ENCODE measurements at places on chromosomes 7 and 10. TPM values are rescaled to one million over a fixed set of nuclear protein-coding genes. Genes with fewer than 3 reads are reported as not detected.

DNA sequence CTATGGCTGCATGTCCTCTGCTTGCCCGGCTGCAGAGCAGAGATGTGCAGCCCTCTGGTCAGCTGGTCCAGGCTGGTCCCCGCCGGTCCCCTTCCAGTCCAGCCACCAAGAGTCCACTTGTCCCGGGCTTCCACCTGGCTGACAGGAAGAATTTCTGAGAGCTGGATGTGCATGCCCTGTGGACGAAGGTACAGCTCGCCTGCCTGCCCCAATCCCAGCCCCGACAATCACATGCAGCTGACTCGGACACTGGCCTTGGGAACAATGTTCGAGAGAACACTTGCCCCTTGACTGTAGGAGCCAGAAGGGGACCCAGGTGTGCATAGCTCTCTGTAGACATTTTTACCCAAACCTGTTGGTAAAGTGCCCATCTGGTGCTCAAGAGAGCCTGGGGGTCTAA lies 11.8 kb downstream of the AVPI1 start:
- ATAC-seq = no peak

- ATAC-seq = no peak
These were observed 33.4 kb upstream of the WASL start for GRCh38 chr7:123782071-123782798.

Gene KCNH2
- 0.20 TPM for total RNA-seq

Gene CCDC186
- 19.7 TPM for total RNA-seq

Gene NMT2
- 5.8 TPM for total RNA-seq

DNA sequence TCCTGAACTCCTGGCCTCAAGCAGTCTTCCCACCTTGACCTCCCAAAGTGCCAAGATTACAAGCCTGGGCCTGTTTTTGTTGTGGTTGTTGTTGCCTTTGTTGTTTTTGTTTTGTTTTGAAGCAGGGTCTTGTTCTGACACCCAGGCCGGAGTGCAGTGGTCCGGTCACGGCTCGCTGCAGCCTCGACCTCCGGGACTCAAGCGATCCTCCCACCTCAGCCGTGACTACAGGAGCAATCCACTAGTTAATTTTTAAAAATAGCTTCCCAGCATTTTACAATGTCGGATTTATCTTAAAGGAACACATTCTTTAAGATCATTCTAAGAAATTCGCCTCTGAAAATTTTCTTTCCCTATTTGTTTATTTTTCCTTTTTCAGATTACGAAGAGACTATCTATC lies 27.7 kb upstream of the AP5Z1 start:
- ATAC-seq = no peak

DNA sequence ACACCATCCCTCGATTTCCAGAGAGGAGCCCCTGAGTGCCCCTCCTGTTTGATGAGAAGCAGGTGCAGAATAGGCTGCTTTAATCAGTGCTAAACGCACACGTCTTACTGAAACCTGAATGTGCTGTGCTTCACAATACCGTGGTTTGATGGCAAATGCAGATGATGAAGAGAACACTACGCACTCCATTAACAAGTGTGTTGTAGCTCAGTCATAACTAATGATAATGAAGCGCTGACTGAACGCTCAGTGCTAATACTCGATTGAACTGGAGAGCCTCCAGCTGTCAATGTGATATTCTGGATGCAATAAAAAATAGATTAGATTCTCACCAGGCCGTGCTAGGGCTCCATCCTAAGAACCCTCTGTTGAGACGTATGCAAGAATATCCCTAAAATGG lies 279.7 kb upstream of the PLPP4 start:
- no peak for ATAC-seq

DNA sequence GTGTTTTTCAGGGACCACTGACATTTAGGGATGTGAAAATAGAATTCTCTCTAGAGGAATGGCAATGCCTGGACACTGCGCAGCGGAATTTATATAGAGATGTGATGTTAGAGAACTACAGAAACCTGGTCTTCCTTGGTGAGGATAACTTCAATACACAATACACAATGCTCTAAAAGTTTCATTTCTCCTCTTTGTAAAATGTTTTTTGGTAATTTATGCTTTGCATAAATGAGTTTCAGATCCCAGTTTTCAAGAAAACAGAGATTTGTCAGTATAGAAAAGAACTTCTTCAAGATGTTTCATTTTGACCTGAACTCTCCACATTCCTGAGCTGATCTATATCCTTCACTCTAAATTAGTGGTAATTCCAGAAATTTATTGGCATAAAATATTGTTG lies 14.2 kb downstream of the ZNF92 start:
- no peak for ATAC-seq

DNA sequence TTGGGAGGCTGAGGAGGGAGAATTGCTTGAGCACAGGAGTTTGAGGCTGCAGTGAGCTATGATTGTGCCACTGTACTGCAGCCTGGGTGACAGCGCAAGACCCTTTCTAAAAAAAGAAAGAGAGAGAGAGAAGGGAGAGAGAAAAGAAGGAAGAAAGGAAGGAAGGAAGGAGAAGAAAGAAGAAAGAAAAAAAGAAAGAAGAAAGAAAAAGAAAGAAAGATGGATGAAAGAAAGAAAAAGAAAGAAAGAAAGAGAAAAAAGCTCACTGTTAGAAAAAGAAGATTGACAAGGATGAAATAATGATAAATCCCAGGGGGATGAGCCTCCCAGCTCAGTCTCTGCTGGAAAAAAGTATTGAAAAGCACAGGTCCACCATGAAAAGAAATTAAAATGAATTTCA lies 22.8 kb upstream of the CARD11 start:
- no peak for ATAC-seq

Gene STEAP2
- total RNA-seq = 2.4 TPM

DNA sequence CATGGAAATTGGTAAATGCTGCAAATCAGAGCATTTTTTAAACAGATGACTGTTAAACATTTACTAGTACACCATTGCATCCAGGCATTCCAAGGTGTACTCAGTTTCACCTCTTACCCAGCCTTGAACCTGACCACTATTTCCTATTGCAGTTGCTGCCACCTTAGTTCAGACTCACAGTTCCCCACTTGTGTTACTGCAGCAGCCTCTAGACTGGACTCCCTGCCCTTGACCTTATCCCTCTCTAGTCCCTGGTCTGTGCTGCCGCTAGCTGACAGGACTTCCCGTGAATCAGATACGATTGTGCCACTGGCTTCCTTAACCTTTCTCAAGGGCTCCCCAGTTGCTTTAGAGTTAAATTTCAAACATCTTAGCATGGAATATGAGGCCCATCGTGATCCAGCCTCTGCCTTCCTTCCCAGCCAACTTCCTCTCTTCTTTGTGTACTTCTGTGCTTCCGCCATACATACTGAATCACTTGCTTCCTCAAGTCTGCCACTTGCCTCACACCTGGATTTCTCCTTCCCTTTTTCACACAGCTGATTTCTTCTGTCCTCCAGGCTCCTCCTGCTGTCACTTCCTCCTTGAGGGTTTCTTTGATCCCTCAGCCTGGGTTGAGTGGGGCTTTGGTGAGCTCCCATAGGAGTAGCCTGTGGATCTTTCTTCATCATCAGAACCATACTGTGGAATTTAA lies 118.7 kb upstream of the GJD4 start:
- ATAC-seq = no peak

DNA sequence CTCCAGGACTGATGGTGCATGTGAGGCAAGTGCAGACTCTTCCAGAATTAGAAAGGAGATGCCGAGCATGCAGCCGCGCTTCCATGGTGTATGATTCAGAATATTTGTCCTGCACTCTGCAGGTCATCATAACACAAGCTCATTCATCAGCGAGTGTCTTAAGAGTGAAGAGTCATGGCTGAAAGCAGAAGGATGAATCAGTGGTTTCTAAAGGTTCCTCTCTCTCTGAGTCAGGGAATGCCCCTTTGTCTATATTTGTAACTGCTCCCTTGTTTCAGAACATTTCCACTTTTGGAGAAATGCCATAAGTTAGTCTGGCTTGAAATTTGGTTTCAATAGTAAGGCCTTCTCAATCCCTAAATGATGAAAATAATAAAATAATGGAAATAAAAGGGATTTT lies 52.3 kb downstream of the HECW1 start:
- peak; percentile 97 for ATAC-seq

Gene MICU1
- total RNA-seq = 22.8 TPM

DNA sequence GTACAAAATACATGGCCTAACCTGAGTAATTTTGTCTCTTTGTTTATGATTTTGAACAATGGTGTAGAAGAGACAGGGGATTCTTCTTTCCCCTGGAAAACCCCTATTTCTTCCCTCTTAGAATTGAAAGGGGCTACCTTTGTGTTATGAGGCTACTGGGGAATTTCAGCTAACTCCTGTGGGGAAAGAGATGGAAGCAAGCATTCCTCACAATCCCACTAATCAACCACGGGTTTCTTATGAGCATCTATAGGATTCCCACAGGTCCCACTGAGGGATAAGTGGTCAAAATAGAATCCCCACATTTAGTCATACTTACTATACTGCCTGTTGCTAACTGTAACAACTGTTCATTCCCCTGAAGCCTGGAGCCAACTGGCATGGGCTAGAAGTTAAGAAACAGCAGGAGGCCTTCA lies 32.2 kb upstream of the ITGB8 start:
- no peak for ATAC-seq

Gene SEPTIN7
- total RNA-seq = 102 TPM

GRCh38 chr7:19610194-19610943 lies 98.5 kb downstream of the POLR1F start:
- ATAC-seq = no peak

Gene SFTPA1
- total RNA-seq = 0.32 TPM

DNA sequence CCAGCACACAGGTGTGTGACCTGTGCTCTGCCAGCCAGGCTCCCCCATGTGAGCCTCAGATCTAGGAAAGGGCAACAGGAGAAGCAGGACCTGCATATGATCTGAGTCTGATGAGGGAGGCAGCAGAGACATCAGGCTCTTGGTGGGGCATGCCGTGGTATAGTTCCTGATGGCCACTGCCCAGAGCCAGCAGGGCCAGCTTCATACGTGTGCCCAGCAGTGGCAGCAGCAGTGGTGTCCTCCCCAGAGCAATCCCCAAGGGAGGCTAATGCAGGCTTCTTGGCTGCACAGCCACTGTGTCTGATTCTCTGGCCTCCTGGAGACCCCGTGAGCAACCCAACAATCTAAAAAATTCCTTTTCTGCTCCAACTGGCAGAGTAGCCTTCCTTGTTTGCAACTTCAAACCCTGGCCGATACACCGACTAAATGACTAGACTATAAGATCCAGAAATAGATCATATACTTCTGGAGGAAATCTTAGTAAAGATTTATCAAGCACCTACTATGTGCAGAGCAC lies 230.6 kb upstream of the ZMIZ1 start:
- no peak for ATAC-seq

DNA sequence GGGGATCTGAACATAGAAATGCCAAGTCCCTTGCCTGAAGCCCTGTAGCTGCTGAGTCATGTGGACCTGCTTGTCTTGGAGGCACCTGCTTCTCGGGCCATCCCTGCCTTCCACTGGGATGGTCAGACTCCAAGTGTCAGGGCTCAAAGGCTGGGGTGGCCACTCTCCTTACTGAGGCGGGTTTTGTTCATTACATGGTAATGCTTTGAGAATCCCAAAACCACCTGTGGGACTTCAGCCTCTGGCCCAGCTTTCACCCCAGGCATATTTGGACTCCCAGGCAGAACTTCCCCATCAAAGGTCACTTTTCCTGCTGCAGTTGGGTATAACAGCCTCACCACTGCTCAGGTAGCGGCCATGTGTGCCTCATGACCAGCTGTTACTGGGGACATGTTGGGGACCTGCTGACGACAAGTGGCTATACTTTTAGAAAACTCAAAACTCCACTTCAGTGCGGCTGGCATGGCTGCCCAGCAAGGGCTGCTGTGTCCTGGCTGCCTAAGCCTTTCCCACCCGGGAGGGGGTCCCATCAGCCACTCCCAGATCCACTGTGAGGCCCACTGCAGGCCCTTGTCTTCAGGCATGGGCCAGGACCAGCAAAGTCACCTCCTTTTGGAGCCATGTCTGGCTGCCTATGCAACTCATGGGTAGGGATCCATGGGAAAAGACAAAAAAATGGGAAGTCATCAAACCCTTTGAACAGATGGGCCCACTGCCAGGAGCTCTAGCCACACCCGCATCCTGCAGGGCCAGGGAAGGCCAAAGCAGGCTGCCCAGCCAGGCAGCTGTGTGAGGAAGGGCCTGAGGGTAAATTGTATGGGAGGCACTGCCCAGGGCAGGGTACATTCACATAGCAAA lies 96.7 kb downstream of the ARHGAP22 start:
- no peak for ATAC-seq

Gene ADAM12
- 0.64 TPM for total RNA-seq

DNA sequence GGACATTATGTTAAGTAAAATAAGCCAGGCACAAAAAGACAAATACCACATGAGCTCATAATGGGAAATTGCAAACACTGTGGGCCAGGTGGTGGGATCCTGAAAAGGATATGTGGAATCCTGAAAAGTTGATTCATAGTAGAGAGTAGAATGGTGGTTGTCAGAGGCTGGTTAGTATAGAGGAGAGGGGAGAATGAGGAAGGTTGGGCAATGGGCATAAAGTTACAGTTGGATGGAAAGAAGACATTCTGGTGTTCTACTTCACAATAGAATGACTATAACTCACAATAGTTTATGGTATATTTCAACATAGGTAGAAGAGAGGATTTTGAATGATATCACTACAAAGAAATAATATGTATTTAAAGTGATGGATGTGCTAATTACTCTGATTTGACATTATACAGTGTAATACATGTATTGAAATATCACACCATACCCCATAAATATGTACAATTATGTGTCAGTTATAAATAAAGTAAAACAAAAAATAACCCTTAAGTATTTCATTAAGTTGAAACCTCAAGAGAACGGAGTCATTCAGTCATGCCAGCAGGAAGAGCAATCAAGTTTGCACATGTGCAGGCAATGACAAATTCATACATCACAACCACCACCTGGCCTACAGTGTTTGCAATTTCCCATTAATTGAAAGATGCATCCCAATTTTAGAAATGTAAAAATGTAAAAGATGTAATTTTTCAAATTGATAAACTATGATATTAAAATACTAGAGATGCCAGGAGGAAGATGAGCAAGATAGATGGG lies 156.7 kb downstream of the MAGI2 start:
- no peak for ATAC-seq

DNA sequence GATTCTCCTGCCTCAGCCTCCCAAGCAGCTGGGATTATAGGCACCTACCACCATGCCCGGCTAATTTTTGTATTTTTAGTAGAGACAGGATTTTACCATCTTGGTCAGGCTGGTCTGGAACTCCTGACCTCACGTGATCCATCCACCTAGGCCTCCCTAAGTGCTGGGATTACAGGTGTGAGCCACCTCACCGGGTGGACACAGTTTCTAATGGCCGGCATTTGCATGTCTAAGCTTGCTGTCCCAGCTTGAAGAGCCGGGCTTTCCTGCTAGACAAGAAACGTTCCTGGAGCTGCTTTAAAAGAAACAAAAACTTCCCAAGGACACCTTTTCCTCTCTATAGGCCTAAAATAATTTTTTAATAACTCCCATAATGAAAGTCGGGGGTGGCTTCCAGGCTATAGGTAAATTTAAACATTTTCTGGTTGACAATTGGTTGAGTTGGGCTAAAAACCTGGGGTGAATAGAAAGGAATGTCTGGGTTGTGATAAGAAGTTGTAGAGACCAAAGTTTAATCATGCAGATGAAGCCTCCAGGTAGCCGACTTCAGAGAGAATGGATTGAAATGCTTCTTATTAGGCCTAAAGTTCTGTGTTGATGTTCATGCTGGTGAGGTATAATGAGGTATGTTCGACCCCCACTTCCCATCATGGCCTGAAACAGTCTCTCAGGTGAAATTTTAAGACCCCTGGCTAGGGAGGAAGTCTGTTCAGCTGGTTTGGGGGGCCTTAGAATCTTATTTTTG lies 8.8 kb downstream of the ACADSB start:
- peak; percentile 85 for ATAC-seq

Measured in esophagus mucosa (tissue), 1 donor.